ENCODE measurements at places on chromosomes 11 and 22.

DNA sequence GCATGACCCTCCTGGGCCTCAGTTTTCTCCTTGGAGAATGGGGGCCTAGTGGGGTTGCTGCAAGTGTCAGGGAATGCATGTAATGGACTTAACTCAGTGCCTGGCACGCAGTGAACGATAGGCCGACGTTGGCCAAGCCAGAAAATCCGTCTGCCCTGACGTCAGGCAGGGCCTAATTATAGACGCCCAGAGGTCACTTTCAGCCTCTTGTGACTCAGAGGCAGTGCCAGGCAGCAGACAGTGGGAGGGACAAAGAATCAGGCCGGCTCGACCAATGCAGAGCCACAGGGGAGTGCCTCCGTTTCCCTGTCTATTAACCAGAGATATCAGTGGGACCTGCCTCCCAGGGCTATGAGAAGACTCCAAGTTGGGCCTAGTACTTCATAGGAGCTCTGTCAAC lies 115.0 kb downstream of the MN1 start:
- no peak for DNase-seq

DNA sequence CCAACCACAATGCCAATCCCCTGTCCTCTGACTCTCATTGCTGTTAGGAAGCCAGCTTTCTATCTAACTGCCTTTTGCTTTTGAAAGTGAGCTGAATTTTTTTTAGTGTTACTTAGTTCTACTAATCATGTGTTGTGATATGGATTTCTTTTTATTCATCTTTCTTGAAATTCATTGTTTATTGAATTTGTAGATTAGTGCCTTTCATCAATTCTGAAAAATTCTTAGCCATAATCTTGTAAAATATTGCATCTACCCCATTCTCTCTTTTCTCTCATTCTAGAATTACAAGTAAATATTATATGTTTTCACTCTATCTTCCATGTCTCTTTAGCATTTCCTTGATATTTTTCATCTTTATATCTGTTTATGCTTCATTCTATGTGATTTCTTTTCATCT lies 47.8 kb downstream of the DDIAS start:
- no peak for DNase-seq

GRCh38 chr11:20015529-20016427 lies 144.5 kb downstream of the DBX1 start:
- no peak for DNase-seq

- DNase-seq: no peak
These were observed 30.3 kb downstream of the LAYN start for GRCh38 chr11:111570796-111571195.

GRCh38 chr11:4851033-4851432 lies 2.0 kb upstream of the OR51S1 start:
- no peak for DNase-seq

All from stimulated activated CD4-positive, alpha-beta T cell treated with anti-CD3 and anti-CD28 coated beads, Interleukin-1b, Interleukin-23, amount 100 ng/mL, for 1 hour (primary cell).